ENCODE measurements at places on chromosomes 1 and 21. TPM values are rescaled to one million over a fixed set of nuclear protein-coding genes. Genes with fewer than 3 reads are reported as not detected.

GRCh38 chr1:107963008-107963407, 2.0 kb downstream of the VAV3 start:
- no peak for DNase-seq

- no peak for DNase-seq
Observed at GRCh38 chr1:53077599-53077965, 15.6 kb downstream of the PODN start.

DNA sequence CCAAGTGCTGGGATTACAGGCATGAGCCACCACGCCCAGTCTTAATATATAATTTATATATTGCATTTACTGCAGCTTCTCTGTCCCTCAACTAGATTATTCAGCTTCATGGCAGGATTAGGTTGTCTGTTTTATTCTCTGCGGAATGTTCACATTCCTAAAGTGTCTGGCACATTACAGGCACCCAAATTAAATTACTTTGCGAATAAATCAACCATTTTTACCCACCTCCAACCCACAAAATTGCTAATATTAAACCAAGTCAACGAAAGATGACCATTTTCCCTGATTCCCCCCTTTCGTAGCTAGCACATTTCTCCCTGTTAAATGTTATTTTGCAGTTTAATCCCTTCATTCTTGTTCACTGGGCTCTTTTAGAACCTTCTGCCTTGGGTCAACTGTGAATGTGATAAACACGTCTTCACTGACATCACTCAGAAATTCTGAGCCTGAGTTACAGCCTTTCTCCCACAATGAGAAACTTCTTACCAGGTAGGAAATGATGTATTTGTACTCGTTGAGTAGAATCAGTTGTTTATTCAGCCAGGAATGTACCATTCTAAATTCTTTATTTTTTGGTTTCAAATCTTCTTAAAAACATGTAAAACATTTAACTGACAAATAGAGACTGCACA, 35.9 kb downstream of the THAP3 start:
- no peak for DNase-seq

DNA sequence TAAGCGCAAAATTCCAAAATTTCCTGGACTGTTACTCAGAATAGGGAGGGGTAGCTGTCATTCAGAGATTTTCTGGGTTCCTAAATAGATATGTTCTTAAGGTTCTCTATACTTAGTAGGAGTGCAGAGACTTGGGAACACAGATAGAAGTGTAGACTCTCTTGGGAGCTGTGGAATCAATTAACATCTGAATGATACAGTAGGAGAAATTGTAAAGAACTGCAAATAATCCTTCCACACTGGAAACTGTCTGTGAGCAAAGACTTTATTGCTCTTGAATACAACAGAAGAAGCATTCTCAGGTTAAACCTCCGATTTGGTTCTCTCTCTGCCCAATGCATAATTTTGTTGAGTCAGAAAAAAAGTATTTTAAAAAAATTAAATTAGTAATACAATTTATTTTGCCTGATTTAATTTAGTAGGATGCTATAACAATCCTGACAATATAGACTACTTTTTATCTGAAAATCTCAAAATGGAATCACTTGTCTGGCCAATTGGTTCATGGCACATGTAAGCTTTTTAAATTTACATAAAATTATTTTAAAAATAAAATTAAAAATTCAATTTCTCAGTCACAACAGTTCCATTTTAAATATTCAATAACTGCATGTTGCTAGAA, 1754.3 kb downstream of the PLA2G4A start:
- no peak for DNase-seq

NHLH1 gene
- under 0.01 TPM for total RNA-seq

GRCh38 chr1:113178106-113178505, 105.1 kb downstream of the LRIG2 start:
- no peak for DNase-seq

- DNase-seq: peak; percentile 65
Observed at GRCh38 chr1:66331658-66332547, 202.1 kb upstream of the SGIP1 start.

GPR25 gene
- not detected for total RNA-seq

PEF1 gene
- 141 TPM for total RNA-seq

DNA sequence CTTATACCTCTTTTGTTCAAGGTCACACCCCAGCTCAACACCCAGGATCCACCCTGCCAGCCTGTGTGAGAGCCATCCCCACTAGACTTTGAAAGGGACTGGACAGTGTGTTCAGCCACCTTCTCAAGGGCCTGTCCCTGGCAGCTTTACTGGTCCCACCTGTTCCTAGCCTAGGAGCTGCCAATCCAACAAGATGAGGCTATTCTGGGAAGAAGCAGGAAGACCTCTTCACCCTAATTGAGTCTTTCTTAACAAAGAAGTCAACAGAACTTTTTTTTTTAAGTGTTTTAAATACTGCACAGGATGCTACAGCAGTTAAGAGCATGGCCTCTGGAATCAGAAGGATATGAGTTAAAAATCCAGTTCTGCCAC, 95.8 kb upstream of the HOOK1 start:
- no peak for DNase-seq

- no peak for DNase-seq
Observed at GRCh38 chr1:1545946-1546737, 5.7 kb upstream of the TMEM240 start.

- no peak for DNase-seq
Observed at GRCh38 chr1:10686404-10687040, 109.9 kb downstream of the CASZ1 start.

DNA sequence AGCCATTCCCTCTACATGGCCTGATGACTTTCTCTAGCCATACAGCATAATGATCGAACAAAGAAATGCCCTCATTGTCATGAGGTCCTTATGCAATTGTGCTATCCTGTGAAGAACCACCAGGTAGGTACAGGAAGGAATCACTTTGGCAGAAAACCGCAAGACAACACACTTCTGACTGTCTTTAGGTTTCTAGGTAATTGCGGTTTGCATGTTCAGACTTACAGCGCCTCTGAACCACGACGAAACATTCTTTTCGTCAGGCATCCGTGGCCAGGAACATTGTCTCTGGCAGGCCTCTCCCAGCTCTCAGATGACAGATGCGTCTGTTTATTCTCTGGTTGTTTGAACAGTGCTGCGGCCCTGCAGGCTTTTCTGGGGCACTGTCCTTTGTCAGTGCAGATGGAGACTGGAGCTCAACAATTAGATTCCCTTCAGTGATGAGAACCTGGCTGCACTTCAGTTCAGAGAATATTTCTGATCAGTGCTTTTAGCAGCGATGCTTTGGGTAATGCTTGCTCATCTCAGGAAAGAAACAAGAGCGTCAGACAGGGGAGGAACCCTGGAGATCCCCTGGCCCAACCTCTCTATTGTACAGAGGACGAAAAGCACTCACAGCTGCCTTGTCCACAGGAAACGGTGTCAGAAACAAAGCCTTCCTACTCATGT, 63.4 kb downstream of the B3GALT5 start:
- peak; percentile 21 for DNase-seq

DYNLT4 gene
- 0.13 TPM for total RNA-seq

DNA sequence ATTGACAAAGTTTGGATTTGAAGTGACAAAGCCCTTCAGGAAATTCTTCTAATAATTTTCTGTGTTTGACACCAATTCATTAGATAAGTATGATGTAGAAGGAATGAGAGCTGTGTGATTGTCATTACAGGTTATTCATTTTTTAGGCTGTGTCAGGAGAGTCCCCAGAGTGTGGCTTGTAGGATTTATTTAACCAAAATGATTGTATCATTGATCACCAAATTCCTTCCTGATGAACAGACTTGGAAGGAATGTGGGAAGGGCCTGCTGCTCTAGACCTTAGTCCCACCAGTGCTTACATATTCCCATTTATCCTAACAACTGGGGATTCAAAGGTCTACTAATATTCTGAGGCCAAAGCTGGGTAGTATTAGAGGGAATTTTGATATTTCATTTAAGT, 383.3 kb upstream of the KAZN start:
- DNase-seq: no peak

SPATA45 gene
- total RNA-seq: not detected

SPOCD1 gene
- total RNA-seq: 4.0 TPM

- no peak for DNase-seq
Observed at GRCh38 chr1:36236302-36236701, 12.1 kb downstream of the THRAP3 start.

CYP4B1 gene
- not detected for total RNA-seq

GRCh38 chr1:21550097-21550496, 40.9 kb downstream of the ALPL start:
- DNase-seq: no peak

- DNase-seq: peak; percentile 2
Observed at GRCh38 chr1:6935361-6935883, 150.2 kb downstream of the CAMTA1 start.

TRIM67 gene
- total RNA-seq: not detected

DNA sequence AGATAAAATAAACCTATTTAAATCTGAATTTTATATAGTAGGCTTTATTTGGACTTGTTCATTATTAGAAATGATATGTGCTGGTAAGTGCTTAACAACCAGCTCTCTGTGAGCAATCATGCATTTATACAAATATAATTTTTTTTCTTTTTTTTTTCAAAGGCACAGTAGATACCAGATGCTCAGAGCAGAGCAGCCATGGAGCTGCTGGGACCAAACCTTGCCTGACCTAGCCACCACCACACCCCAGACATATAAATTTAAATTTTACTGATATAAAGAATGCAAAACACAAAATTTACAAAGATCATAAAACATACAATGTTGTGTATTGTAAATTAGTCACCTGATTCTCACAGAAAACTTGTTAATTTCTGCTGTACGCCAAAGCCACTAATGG, 290.6 kb downstream of the SDCCAG8 start:
- no peak for DNase-seq

ADGRL2 gene
- total RNA-seq: 36.8 TPM

DNA sequence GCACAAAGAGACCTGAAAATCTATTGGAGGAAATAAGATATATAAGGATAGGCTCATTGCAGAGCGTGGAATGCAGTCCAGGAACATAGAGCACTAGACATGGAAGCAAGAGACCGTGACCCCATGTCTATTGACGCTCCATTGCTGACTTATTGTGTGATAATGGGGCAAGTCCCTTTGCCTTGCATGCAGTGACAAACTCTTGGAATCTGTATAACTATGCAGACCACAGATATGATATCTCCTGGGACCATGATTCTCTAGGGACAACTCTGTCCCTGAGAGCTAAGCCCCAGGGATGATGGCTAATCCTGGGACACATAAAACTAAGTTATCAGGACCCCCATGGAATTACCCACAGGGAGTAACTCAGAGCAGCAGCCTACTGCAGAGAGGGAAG, 73.1 kb upstream of the PRDX6 start:
- DNase-seq: no peak

All from dermis microvascular lymphatic vessel endothelial cell (primary cell).